ENCODE measurements at places on chromosomes 4 and X.

- DNase-seq = no peak
These were observed 155.8 kb downstream of the SHROOM3 start for GRCh38 chr4:76590798-76591281.

- no peak for DNase-seq
These were observed 320.7 kb upstream of the PCDH7 start for GRCh38 chr4:30399476-30399875.

DNA sequence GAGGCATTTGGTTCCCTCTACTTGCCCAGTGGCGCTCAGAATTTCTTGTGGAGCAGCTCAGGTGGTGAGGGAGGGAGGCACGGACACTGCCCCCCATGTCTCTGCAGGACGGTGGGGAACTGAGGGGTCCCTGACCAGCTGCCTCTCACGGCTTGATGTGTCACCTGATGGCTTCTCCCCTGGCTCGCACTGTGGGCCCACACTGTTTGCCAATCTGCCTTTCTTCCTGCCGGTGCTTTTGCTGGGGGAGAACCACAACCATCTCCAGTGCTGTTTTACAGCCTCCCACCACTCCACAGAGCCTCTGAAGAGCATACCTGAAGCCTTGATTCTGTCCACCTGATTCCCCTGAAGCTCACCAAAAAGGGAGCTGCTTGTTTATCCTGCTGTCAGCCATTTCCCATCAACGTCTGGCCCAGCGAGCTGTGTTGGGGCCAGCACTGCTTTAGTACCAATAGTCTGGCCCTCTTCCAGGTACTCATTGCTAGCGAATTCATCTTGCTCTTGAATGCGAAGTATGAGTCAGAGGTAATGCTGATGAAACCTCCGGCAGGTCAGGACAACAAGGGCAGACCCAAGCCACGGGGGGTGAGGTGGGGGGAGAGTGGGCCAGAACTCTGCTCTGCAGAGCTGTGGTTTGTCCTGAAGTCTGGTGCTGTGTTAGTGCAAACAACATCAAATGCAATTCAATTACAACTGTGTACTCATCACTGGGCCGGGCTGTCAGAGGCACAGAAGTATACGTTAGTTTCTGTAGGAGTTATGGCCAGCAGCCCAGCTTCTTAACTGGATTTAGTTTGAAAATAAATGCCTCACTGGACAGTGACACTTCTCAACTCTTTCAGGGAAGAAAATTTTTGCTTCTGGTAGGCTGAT, 208.3 kb upstream of the JADE1 start:
- DNase-seq = no peak

- DNase-seq = no peak
These were observed 75.2 kb downstream of the PJA1 start for GRCh38 chrX:69090022-69090421.

- no peak for DNase-seq
These were observed 187.7 kb downstream of the SHROOM3 start for GRCh38 chr4:76622717-76623116.

- DNase-seq = no peak
These were observed 317.1 kb upstream of the PABPC4L start for GRCh38 chr4:134518574-134519217.

DNA sequence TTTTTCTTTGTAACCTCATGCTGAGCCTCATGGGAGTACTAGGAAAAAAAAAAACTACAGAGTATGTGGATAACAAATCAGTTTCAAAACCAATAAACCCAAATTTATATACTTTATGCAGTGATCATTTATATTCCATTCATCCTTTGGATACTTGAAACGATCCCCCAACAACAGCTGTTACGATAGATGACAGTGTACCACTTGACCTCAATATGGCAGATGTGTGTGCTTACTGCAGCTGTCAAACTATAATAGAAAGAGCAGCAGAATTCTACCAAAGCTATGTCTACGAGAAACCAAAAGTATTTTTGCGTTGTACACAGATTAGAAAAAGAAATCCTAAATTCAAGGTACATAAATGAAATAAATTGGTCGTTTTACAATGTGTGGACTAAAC, 337.8 kb downstream of the PDGFC start:
- DNase-seq = no peak

- DNase-seq = no peak
These were observed 61.2 kb upstream of the TSPAN7 start for GRCh38 chrX:38500141-38500540.

DNA sequence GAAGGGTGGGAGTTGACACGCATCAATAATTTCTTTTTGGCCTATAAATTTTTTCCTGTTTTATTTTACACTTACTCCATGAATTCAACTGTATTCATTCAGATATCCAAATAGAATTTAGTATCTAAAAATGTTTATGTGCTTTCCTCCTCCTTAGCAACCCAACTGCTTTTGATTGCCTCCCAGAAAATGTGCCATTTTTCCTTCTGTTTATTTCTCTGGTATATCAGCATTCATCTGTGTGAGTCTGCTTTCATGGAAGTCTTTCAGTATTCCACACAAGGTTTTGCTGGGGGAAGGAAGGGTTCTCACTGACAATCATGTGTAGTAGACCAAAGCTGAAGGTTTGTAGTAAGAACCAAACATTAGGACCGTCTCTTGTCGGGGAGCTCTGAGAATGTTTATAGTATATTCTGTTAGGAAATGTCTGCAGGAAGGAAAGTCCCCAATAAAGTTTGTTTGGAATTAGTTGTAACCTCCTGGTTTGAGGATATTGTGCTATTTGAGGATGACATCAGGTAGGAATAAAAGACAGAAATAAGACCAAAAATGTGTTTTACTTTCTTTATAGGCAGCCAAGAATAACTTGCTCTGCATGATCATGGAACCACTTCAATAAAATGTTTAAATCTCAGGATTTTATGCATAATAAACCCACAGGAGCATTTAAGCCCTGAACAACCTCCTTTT, 673.6 kb upstream of the INTU start:
- no peak for DNase-seq

DNA sequence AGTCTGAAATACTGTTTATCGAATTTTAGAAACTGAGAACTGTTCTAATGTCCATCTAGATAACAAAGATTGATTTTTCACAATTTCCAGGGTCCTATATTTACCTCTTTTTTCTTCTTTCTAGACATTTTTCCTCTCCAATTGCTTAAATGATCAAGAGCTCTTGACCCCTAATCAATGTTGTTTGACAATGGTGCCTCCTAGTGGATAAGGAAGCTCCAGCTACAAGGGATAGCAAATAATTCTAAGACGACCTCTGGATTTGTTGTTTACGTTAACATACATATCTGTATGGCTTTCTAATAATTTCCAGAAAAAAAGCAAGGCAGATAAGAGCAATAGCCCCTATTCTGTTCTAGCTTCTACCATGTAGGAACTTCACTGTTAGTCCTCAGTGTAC, 35.8 kb downstream of the GPR82 start:
- no peak for DNase-seq

GRCh38 chrX:148523303-148524080, 23.1 kb downstream of the AFF2 start:
- no peak for DNase-seq

DNA sequence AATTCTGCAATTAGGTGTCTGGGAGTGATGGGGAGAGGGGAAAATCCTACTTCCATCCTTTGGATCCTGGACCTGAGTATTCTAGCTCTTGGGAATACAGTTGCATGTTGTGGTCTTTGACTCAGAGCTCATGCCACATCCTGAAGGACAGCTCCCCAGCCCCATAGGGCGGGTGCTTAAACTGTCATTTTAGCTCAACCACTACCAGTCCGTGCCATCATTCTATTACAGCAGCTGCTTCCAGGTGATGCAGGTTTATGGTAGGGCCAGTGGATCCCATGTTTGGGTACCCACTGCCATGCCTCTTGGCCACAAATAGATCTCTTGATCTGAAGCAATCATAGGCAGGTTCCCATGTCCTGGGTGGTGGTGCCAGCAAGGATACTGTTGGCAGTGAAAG, 34.7 kb downstream of the CCKAR start:
- no peak for DNase-seq

- no peak for DNase-seq
These were observed 101.7 kb downstream of the GATB start for GRCh38 chr4:151658959-151659600.

- DNase-seq = no peak
These were observed 2.5 kb downstream of the DCK start for GRCh38 chr4:70996018-70996360.

DNA sequence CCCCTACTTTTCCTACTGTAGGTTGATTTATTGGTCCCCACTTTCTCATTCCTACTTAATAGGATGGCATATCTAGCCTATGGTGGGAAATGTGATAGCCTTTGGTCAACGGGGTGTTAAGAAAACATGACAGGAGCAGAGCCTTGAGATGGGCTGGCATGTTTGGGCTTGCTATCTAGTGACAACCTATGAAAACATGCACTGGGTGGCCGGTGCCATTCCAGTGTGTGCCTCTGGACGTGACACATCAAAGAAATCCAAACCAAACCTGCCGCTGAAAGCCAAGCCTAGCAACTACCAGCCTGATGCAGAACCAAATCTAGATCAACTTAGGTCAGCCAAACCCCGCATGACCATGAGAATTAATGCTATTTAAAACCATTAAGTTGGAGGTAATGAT, 317.6 kb downstream of the DMD start:
- no peak for DNase-seq

GRCh38 chr4:113641025-113641431, 120.5 kb downstream of the CAMK2D start:
- no peak for DNase-seq

DNA sequence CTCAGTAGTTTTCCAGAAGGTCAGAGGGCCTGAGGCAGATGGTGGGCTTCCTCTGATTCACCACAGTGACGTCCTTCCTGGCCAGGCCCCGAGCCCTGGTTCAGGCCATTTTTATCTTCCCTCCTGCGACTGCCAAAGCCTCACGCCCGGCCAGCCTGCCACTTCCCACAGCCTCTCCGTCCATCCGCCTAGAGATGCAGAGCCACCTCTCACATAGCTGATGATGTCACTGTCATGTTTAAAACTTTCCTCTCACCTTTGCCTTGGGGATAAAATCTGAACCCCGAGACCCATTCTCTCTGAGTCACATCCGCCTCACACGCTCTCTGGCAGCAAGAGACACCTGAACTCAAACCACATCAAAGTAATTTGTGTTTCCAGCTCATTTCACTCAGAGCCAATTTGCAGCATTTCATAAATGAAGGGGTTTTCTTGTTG, 175.3 kb downstream of the QDPR start:
- DNase-seq = no peak

DNA sequence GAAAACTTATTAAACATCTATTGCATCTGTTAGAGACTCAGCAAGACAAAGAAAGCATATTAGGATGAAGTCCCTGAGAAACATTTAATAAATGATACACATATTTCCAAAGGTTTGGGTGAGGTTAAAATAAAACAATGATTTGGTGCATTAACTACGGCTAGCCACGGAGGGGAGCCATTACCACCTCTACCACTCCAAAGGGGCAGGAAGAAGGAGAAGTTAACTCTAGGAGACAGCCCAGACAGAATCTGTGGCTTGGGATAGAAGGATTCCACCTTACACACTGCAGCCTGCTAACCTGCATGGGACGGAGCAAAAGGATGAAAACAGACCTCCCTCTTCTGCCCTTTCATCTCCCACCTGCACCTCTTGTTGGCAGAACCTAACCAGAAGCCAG, 189.1 kb upstream of the C1QTNF7 start:
- peak; percentile 58 for DNase-seq

DNA sequence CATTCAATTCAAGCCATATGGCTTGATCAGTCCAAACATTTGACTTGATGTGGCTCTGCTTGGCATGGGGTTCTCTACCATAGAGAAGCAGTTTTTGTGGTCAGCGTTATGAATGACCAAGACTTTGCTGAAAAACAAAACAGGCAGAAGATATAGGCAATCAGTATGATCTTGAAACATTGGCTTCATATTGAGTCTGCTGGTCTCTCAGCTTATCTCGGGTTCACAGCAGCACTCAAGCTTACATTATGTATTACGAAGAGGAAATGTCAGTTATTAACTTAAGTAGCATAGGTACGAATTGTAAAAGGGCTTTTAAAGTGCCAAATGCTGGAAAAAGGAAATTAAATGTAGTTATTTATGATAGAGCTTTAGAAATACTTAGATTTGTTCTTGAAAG, 99.0 kb downstream of the AFF2 start:
- DNase-seq = no peak

GRCh38 chrX:113370006-113370405, 529.4 kb upstream of the AMOT start:
- DNase-seq = no peak

- no peak for DNase-seq
These were observed 552.7 kb downstream of the ZNF674 start for GRCh38 chrX:45992402-45993123.

- no peak for DNase-seq
These were observed 554 bp downstream of the KLHL15 start for GRCh38 chrX:24026432-24026831.

DNA sequence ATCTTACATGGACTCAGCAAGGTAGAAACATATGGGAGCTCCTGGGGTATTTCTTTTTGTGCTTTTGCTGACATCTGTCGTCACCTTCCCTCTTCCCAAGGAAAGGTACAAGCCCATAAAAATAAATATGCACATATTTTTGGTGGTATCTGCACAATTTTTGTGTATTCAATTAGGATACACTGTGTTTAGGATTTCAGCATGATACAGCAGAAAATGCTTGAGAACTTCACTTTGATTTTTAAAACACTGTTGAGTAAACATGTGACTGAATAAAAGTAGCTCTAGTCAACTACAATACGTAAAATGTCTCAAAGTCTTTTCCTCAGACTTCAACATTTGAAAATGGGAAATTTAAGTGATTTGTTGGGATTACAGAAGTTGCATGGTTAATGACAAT, 99.4 kb upstream of the SPANXC start:
- no peak for DNase-seq

- no peak for DNase-seq
These were observed at the start of gene PCDH19 for GRCh38 chrX:100409610-100410590. PCDH19 (minus strand) TSS chrX:100410273; CDS start chrX:100408597, 1,676 bp downstream.

DNA sequence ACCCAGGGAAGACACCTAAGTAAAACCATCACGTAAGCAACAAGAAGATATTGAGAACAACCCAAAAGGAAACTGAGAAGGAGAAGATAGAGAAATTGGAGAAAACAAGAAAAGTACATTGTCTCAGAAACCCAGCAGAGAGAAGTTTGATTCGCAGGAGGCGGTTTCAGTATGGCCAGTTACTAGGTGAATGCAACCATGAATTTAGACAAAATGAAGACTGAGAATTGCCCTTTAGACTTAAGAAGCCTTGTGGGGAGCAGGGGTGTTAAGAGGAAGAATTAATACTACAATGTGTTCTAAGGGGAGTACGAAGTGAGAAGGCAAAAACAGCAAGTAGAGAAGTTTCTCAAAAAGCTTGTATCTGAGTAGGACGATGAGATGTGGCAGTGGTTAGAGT, 229.3 kb upstream of the NEIL3 start:
- DNase-seq = no peak

- no peak for DNase-seq
These were observed 390.8 kb upstream of the BOD1L1 start for GRCh38 chr4:14018191-14018853.

GRCh38 chrX:15497865-15498264, 2.7 kb upstream of the BMX start:
- peak; percentile 57 for DNase-seq

All from WERI-Rb-1 (cell line).